Non-pigmented ciliary epithelial cell (primary cell): ENCODE measurements at places on chromosomes 1 and 21.

DNA sequence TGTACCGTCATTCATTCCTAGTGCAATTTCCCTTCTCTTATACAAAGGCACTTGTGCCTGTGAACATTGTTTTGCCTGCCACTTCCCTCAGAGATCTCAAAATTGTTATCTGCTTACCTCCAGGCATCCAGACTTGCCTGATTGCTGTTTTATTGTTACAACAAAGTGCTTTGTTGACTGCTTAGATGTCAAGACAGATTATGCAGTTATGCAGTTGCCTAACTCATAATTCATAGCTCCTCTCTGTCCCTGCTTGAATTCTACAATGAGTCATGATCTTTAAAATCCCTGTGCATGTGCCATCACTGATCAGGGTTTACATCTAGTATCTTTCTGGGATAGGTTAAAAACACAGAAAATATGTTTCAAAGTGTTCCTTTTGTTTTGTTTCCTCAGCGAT lies 24.5 kb downstream of the CXADR start:
- DNase-seq, result no peak

DNA sequence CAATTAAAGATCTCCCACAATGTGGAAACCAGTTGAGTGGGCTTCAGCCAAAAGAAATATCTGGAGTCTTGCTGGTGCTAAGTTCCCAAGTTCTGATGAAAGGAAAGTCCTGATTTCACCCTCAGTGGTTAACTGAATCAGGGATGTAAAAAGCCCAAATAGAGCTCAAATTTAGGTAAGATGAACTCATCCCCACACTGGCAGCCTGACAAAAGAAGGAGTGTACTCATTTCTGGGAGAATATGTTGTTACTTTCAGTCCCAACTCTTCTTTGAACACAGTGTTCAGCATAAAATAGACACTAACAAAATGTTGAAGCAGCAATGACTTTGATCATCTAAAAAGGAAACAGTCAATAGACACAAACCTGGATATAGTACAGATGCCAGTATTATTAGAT lies 91.7 kb downstream of the CHRM3 start:
- no peak for DNase-seq

DNA sequence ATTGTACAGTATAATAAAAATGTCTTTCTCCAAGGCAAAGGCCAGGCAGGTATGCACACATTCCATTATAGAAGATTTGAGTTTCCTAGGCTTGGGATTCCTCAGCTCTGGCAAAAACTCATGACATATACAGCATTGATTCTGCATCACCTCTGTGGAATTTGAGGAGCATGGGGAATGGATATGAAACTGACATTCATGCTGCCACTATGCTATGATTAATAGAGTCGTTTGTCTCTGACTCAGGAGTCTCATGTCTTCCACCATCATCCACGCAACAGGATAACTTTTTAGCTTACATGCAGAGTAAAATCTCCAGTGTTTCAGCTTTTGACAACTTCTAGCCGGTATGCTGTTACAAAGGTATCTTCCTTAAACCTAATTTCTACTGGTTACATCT lies 49.8 kb upstream of the ADORA3 start:
- DNase-seq, result peak; percentile 68

DNA sequence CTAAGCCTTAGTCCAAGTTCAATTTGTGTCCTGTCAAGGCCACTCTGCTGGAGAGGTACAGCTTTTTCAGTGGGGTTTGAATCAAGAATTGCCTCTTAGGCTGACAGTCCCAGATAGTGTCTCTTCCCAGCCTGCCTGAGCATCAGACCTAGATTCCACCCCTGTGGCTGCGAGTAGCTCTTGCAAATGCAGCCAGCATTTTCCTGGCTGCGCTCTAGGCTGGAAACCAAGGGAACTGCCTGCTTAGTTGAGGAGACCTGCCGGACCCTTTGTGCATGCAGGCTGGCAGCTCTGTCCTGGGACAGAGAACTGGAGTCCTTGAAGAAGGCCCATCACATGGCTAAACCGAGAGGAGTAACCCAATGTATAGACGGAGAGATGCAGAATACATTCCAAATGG lies 293.7 kb downstream of the PCP4 start:
- DNase-seq, result no peak

DNA sequence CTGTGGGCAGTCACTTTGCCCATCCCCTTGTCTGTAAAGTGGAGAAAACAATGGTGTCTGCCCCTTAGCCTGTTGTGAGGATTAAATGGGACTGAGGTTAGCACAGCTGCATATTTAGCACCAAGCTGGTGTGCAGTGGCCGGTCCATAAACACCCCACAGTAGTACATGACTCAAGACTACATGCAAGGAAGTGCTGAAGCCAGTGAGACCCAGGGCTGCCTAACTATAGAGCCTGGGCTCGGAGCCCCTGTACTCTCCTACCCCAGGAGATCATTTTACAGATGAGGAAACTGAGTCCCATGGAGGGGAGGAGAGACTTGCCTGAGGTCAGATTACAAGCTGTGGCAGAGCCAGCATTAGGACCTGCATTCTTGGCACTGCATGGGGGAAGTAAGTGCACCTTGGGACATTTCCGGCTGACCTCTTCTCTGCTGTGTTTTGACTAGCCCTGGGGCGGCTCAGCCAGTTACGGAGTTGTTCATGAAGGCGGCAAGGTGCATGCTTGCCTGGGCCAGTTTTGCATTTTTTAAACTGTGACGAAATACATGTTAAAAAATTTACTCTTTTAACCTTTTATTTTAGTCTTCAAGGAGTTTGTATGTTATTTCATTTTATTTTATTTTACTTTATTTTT lies 3.2 kb downstream of the SERINC2 start:
- DNase-seq, result no peak

- peak; percentile 22 for DNase-seq
Measured at GRCh38 chr21:37412603-37413360, 46.2 kb downstream of the DYRK1A start.

- DNase-seq, result no peak
Measured at GRCh38 chr1:86741947-86742572, 37.7 kb downstream of the SH3GLB1 start.

GRCh38 chr1:25126562-25126961 lies 105.7 kb downstream of the SYF2 start:
- DNase-seq, result no peak

- DNase-seq, result no peak
Measured at GRCh38 chr1:60428127-60428526, 354.6 kb upstream of the C1orf87 start.

- no peak for DNase-seq
Measured at GRCh38 chr1:53115403-53116306, 26.8 kb downstream of the SLC1A7 start.

- DNase-seq, result no peak
Measured at GRCh38 chr1:60145771-60146170, 72.2 kb upstream of the C1orf87 start.

DNA sequence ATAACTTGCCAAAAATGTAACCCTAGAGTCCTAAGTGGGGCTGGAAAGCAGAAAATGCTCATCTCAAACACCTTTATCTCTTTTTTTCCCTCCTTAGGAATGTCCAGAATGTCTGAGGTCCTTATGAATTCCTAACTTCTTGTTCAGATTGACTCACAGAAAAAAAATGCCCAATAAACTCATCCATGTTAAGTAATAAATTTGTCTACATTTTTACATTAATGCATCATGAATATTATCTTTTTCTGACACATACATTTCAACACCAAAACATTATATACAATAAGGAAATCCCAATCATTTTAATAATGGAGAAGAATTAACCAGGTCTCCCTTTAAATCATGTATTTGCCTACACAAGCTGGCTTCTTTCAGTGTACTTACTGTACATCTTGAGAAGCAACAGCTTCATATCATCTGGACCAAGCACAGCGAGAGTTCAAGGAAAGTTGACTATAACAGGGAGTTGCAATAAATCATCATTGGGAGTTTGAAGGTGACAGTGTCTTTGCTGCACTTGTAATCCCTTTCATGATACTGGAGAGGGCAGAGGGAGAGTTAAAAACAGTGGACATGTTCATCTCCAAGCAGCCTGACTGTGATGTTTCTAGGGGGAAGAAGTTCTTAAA lies 565.2 kb downstream of the LTN1 start:
- DNase-seq, result peak; percentile 36

DNA sequence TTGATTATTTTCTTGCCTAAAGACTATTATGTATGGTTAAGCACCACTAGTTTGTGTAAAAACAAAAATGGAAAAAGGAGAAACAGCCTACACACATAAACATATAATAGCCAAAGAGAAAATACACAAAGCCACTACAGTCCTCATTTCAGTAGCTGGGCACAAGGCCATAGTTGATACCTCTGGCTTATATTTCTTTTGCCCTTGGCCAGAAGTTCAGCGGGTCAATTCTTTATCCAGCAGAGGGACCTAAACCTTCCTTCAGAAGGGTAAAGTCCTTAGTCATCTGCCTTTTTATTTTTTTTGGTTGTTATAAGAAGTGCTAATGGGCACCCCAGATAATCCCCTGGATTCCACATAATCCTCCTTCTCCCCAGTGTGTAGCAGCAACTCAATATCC lies 134.1 kb downstream of the PIGK start:
- no peak for DNase-seq

- no peak for DNase-seq
Measured at GRCh38 chr1:165303386-165303785, 53.1 kb downstream of the LMX1A start.

- DNase-seq, result no peak
Measured at GRCh38 chr1:209880031-209880430, 52.3 kb downstream of the UTP25 start.

- DNase-seq, result no peak
Measured at GRCh38 chr1:203059485-203059884, 26.3 kb downstream of the MYOG start.

DNA sequence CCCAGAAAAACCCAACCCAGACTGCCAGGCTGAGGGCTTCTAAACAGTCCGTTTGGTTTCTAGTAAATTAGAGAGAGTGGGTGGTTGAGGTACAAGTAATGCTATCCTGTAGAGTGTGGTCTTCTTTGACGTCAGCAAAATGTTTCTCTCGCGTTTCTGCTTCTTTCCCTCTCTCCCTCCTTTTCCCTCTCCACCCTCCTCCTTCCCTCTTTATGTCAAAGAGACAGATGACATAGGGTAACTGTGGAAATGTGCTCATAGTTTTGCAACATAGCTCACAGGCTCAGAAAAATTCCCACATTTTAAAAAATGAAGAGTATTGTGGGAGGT lies 158.3 kb downstream of the TOMM20 start:
- peak; percentile 71 for DNase-seq

GRCh38 chr1:90924982-90925381 lies 96.9 kb downstream of the ZNF644 start:
- DNase-seq, result peak; percentile 34

DNA sequence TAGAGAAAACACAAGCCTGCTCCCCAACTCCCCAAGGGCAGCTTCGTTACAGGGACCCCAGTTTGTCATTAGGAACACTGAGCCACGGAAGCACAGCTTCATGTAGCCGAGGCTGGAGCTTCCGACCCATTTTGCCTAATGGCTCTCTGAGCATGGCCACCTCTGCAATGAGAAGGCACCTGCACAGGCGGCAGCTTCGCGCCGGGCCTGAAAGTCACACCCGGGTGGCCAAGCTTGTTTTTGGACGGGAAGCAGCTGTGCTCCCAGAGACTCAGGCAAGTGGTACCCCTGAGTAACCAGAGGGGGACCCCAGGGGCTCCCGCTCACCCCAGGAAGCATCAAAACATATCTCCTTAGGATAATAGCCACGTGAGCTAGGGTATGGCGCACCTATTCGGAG lies 80.9 kb downstream of the SLC66A1 start:
- DNase-seq, result no peak

GRCh38 chr1:90994461-90994860 lies 27.4 kb downstream of the ZNF644 start:
- DNase-seq, result no peak

GRCh38 chr1:174017231-174017970 lies 4.8 kb downstream of the RC3H1 start:
- no peak for DNase-seq

- no peak for DNase-seq
Measured at GRCh38 chr1:16152481-16153087, 3.3 kb downstream of the EPHA2 start.

DNA sequence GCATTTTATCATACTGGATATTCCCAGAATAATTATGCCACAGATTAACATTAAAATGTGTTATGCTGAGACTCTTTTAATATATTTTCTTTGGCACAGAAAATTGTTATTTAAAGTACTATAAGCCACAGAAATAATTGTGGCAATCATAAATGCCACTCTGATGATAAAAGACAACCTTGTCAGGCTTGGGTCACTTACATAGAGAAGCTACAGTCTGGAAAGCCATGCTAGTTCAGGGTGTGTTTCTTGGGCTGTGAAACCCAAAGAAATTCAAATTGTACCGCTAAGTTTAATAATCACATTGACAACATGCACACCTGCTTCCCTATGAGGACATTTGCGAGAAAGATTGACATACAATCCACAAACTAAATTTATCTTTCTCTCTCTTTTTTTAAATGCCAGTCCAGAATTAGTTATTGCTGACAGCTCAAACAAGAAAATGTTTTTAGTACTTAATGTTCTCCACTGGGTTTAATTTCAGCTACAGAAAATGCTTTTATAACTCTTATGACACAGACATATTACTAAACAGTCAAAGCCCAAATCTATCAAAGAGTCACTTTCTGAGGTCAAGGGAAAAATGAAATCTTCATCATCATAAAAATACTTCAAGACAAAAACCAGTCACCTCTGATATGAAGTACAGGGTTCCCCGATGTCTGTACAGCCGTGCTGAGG lies 38.7 kb downstream of the TTC13 start:
- DNase-seq, result no peak

DNA sequence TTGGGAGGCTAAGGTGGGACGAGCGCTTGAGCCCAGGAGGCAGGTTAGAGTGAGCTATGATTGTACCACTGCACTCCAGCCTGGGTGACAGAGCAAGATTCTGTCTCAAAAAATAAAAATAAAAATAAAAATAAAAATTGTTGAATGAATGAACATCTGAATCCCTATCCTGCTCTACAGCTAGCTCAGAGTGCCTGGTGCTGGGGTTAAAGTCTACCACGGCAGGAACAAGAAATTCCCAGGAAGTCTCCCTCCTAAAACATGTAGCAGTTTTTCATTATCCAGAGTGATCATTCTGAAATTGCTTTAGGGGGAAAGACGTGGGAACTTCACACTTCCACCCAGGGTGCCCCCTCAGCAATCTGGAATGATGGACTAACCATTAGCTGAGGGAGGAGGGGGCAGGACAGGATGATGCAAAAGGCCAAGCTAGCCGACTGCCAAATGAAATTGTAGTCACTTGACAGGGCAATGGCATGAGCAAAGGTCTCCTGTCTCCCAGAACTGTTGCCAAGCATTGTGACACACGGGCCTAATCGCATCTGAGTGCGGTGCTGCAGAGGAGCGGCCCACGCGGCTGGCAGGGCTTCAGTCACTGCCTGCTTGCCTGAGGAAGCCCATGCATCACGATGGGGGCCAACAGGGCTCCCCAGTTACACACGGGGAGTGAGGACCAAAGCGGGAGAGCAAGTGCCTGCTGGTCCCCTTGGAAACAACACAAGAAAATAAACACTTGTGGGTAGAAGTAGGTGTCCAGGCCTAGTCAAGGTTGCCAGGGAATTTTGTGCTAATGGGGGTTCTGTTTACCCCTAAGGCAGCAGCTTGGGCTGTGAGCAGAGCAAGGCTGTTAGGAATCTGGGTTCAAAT lies 85.7 kb downstream of the NENF start:
- DNase-seq, result no peak
